ENCODE measurements at places on chromosomes 16 and 17. TPM values are rescaled to one million over a fixed set of nuclear protein-coding genes. Genes with fewer than 3 reads are reported as not detected.

The CTF1 gene
- polyA plus RNA-seq, result 10.4 TPM

The PRAC1 gene
- polyA plus RNA-seq, result not detected

The SMG1 gene
- polyA plus RNA-seq, result 11.7 TPM

The ATP2A1 gene
- polyA plus RNA-seq, result 0.44 TPM

The PDIA2 gene
- 2.6 TPM for polyA plus RNA-seq

The SUPT6H gene
- polyA plus RNA-seq, result 34.2 TPM

The SHBG gene
- polyA plus RNA-seq, result 1.3 TPM

The HBA1 gene
- polyA plus RNA-seq, result 27.1 TPM

The SEZ6 gene
- not detected for polyA plus RNA-seq

The COL1A1 gene
- 30.2 TPM for polyA plus RNA-seq

The C17orf100 gene
- 0.99 TPM for polyA plus RNA-seq

The CCL5 gene
- 1.5 TPM for polyA plus RNA-seq

The CD300LG gene
- 30.0 TPM for polyA plus RNA-seq

DNA sequence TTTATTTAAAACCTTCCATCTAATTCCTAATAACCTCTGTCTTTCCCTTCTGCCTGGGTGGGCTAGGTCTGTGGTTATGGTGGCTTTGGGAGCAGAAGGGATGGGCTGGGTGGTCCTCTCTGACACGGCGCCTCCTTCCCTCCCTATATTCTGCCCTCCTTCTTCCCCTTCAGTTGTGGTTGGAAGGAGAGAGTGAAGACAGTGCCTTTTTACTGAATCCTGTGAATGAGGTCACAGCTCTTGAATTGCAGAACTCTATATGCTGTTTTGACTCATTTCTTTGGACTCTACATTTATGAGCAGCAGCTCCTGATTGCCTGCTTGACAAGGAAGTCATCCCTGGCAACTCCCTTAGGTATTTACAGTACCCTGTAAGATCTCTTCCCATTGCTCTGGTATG is 256.0 kb upstream of the ELAC2 start:
- no peak for DNase-seq

DNA sequence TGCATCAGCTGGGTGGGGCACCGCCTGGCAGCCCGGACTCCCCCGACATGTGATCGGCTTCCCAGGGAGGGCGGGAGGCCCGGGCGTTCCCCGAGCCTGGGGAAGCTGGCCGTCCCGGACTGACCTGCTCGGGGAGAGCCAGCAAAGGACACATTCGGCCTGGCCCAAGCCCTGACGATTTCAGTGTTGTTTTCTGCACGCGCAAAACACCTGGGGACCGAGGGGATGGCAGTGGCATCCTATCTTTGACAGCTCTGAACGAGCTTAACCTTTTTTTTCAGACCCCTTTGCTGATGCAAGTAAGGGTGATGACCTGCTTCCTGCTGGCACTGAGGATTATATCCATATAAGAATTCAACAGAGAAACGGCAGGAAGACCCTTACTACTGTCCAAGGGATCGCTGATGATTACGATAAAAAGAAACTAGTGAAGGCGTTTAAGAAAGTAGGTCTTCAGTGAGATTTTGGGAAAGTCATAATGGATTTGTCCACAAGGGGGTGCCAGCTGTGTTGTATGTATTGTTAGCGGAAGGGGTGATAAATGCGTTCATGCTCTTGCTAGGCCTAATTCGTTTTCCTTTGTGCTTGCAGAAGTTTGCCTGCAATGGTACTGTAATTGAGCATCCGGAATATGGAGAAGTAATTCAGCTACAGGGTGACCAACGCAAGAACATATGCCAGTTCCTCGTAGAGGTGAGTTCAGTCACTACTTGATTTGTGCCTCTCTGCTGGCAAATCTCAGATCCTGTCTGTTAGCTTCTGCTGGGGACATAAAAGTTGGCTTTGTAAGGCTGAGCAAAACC is 1.0 kb downstream of the EIF1 start:
- DNase-seq, result peak; percentile 47

DNA sequence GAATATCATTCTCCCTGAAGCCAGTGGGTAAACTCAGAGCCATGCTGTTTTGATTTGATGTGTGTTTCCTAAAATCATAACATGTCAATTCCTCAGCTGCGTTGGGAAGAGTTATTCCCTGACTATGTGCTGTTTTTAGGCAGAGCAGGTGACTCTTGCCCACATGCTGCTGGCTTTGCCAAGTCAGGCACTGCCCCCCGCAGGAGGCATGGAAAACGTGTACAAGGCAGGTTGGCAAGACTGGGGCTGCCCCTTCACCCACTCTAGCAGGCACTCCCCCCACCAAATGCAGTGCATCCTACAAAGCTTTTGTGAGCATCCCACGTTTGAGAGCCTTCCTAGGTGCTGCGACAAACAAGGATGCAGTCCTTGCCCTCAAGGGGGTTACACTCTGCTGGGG is 38.3 kb upstream of the NAT9 start:
- no peak for DNase-seq

GRCh38 chr17:68394608-68395331 is 62.5 kb downstream of the WIPI1 start:
- no peak for DNase-seq

- no peak for DNase-seq
Observed at GRCh38 chr17:59466946-59467801, 98.2 kb upstream of the DHX40 start.

DNA sequence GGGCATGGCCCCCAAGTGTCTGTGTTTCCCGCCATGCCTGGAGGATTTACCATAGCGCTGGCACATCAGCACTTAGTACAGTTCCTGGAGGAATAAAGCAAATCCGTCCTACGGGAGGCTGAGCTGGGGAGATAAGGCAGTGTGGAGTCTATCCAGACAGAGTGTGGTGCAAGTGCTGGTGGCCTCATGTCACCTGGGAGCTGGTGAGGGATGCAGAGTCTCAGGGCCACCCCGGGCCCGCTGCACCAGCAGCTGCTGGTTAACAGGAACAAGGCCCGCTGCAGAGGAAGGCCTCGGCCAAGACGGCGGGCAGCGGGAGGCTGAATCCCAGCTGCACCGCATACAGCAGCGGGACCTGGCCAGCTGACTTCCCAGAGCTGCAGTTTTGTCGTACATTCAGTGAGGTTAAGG is 57.3 kb upstream of the CDC42EP4 start:
- peak; percentile 47 for DNase-seq

DNA sequence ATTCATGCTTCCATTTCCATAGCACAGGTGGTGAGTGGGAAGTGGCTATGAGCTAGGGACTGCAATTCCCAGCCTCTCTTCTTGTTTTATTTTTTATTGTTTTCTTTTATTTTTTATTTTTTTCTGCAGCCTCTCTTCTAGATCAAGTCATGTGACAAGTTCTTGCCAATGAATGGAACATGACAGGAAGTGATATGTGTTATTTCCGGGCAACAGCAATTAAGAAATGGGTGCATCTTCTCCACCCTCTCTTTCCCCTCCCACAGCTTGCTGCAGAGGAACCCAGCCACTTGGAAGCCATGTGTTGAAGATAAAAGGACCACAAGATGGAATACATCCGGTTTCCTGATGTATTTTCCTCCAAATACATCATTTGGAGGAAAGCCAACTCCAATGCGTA is 23.6 kb downstream of the IRX5 start:
- no peak for DNase-seq

- DNase-seq, result no peak
Observed at GRCh38 chr17:49074851-49075540, 57.6 kb upstream of the B4GALNT2 start.

- DNase-seq, result peak; percentile 77
Observed at GRCh38 chr16:81778861-81779535, at the start of gene PLCG2. Gene PLCG2, plus strand, starts transcription at chr16:81779291. Its CDS starts 6,699 bp downstream, at chr16:81785990.

GRCh38 chr17:12726131-12726530 is 60.4 kb downstream of the MYOCD start:
- no peak for DNase-seq

DNA sequence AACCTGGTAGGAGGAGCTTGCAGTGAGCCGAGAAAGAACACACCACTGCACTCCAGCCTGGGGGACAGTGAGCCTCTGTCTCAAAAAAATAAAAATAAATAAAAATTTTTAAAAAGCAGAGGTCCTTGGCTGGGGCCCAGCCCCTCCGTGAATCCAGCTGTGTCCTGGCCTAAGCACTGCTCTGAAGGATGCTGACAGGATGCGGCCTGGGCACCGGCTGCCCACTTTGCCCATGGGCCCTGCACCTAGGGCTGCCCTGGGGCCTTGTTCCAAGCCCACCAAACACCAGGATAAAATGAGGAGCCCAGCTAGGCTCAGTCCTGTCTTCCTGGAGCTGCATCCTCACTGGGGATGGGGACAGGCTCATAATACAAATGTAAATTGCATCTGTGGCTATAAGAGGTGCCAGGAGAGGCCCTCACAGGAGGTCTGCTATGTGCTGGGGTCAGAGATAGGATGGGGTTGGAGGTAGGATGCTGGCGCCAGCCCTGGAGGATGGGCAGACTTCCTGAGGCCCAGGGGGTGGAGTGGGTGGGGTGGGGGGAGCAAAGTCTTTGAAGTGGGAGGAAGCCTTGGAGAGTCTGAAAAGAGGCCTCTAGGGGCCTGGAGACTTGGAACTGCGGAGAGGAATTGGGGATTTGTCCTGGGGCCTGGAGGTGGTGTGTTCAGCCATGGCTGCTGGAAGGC is 6.2 kb downstream of the C16orf89 start:
- DNase-seq, result no peak
